Spleen (tissue), 13 donors: ENCODE measurements at places on chromosomes 5 and 9. TPM values are rescaled to one million over a fixed set of nuclear protein-coding genes. Genes with fewer than 3 reads are reported as not detected.

DNA sequence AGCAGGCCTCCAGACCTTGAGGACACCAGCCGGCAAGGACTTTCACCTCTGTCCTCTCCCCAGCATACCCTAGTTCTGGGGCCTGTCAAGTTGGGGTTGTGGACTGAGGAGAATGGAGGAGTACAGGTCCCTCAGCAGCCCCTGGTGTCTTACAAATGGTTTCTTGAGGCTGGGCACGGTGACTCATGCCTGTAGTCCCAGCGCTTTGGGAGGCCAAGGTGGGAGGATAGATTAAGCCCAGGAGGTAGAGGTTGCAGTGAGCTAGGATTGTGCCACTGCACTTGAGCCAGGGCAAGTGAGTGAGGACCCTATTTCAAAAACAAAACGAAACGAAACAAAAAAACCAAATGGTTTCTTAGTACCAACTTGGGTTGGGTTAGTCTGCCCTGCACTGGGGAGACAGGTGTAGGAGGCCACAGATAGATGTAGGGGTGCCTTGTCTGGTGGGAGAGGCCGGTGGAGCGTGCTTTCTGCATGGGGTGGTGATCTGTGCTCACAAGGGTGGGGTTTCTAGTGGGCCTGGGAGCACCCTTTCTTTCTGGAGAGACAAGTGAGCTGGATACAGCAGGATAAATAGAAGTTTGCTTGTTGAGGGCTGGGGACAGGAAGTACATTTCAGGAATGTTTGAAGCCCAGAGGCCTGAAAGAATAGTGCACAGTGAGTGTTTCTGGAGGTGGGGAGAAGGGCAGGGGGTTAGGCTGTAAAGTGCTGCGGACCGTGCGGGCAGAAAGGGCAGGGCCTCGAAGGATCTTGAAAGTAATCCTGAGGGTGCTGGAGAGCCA is 37.7 kb upstream of the PSD2 start:
- no peak for DNase-seq

DNA sequence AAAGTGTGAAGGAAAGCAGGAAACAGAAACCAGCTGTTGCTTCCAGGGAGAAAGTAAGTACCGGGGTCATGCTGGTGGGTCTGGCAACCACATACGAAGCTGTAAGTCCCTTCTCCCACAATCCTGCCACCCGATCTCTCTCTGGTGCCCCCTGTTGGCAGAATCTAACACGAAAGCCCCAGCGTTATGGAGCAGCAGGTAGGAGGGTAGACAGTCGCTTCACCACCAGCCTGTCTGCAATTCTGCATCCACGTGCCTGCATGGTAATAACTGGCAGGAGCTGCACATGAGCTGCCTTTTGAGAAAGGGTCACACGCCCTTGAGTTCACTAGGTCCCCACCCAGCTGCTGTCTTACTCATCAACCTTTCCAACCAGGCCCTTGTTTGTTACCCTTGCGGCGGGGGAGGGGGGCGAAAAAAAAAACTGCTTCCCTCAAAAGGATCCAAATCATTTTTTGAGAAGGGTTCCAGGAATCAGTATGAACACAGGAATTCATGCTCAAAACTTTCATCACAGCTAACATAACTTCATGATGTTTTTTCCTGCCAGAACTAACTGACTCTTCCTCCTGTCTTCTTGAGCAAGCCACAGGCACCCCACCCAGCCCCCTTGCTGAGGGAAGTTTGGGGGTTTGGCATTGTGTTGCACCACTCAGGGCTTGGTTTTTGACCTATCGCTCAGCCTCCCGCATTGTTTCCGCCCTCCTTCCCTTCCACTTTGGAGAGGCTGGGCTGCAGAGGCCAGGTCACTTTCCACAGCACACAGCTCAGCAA is 19.6 kb upstream of the TMEM252 start:
- peak; percentile 87 for DNase-seq

DNA sequence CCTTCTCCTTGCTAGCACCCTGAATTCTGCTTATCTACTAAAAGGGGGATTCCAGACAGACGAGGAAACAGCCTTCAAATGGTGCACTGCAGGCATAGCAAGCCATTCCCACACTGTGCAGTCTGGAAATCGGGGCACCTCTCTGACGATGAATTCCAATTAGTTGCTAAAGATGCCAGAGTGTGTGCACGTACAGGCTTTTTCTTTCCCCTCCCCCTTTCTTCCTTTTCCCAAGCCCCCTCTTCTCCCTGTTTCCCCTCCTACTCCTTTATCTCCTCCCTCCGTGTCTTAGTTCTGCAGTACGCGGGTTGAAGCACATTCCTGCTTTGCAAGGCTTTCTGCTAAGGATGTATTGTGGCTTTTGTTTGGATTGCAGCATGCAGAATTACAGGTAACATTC is at the start of gene GPR21:
TSS of gene GPR21 (plus strand) at position 316 of the 400 bp plus-strand sequence. CDS start 900 bp downstream, outside the sequence.
- no peak for DNase-seq

GRCh38 chr5:72692651-72693442 is 123.6 kb upstream of the TNPO1 start:
- DNase-seq = no peak

- no peak for DNase-seq
Measured at GRCh38 chr5:62828742-62829603, 250.4 kb downstream of the LRRC70 start.

DNA sequence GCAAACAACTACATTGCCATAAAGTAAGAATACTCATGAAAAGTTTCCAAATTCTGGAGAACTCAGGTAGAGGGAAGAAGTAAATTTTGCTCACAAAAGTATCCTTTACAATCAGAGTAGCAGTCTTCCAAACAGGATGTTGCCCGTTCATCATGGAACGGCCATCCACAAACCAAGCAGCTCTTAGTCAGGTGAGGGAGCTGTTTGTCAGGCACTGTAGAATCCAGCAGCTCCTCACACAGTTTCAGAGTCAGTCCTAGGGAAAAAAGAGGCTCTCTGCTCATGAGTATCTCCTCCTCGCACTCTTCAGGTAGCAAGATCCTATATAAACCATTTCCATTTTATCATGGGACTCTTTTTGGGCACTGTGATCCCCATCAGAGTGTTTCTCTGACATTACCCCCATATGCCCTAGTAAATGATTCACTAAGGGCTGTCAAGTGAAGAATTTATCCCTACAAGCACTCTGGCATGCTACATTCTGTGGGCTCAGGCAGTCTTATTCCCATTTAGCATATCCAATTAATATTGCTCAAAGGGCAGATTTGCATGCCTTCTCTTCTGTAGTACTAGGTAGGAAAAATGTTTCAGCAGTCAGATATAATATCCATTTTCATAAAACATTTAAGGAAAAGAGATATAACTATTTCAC is 97.9 kb downstream of the WDR41 start:
- DNase-seq = no peak

The WDR55 gene
- total RNA-seq = 25.7 TPM

GRCh38 chr5:77936365-77936693 is 160.2 kb upstream of the TBCA start:
- no peak for DNase-seq

The NDUFS6 gene
- total RNA-seq = 23.0 TPM

DNA sequence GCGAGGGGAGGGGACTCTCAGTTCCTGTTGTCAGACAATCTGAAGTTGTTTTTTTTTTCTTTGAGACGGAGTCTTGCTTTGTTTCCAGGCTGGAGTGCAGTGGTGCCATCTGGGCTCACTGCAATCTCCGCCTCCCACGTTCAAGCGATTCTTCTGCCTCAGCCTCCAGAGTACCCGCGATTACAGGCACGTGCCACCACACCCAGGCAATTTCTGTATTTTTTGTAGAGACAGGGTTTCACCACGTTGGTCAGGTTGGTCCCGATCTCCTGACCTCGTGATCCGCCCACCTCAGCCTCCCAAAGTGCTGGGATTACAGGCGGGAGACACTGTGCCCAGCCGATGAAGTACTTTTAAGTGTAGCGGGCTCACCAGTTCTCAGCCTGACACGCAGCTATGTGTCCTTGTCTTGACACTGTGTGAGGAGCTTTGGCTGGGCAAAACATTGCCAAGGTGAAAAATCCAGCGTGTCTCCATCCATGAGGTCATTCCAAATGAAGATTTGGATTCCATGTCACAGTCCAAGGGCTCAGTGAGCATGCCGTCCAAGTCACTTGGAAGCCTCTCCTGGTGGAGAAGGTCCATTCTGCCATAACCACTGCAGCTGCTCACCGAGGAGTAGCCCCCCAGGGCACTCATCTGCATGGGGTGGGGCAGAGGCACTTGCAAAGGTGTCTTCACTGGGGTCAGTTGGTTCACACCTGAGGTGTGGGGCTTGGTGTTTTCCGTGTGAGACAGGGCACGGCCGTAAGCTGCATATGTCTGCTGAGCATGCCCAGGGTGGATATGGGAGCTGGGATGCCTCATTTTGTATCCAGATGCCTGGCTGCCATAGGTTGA is 32.0 kb downstream of the OR2V1 start:
- no peak for DNase-seq

GRCh38 chr5:159133041-159133741 is 33.5 kb upstream of the EBF1 start:
- no peak for DNase-seq

DNA sequence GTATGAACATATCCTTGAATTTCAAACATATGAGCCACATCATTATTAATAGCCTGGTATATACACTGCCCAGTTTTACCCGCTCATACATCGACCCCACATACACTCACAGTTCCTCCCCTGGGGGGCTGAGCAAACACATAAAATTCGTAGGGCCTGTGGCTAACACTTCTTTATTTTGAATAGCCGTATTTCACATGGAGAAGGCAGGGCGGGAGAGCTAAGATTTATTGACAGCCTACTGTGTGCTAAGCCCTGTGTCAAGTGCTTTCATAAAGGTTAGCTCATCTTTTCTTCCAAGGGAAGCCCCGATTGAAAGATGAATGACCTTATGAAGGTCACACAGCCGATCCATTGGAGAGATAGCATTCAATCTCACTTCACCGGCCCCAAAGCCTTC is 134.4 kb downstream of the ENC1 start:
- DNase-seq = no peak

The PMPCA gene
- 37.2 TPM for total RNA-seq

DNA sequence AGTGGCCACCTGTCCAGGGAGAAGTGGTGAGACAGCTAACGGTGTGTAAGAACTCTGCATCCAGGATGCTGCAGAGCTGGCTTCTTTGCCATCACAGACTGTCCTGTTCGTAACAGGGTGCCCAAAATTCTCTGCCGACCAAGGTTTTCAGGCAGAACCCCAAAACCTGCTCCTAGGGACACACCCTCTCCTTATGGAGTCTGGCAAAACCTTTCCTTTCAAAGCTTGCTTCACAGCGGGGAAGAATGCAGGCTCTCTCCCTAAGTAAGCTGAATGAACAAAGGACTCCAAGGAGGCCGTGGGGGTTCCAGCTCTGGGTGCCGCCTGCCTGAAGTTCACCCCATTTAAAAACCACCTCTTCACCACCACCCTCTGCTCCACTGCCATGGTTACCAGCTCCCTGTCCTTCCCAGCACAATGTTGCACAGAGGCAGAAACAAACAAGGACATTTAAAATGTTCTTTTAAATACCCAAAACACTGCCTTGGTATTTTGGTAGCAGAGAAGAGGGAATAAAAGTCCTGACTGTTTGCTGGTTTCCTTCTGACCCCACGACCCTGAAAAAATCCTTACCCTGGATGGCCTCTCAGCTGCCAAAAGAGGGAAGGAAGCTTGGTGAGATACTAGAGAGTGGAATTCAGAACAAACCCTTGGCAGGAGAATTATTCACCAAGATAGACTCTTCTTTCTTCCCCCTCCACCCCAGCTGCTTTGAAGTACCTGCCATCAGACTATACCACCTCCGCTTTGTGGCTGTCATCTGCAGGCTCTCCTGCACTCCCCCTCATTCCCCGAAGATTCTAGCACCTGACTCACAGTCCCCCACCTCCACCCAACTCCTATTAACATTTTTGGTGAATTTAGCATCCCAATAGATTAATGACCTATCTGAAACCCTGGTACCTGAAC is 7.1 kb upstream of the KLF9 start:
- DNase-seq = no peak

GRCh38 chr5:144205141-144205551 is 34.5 kb downstream of the KCTD16 start:
- no peak for DNase-seq

The DOCK8 gene
- total RNA-seq = 245 TPM

The ROR2 gene
- 8.4 TPM for total RNA-seq

The RNF183 gene
- total RNA-seq = not detected

DNA sequence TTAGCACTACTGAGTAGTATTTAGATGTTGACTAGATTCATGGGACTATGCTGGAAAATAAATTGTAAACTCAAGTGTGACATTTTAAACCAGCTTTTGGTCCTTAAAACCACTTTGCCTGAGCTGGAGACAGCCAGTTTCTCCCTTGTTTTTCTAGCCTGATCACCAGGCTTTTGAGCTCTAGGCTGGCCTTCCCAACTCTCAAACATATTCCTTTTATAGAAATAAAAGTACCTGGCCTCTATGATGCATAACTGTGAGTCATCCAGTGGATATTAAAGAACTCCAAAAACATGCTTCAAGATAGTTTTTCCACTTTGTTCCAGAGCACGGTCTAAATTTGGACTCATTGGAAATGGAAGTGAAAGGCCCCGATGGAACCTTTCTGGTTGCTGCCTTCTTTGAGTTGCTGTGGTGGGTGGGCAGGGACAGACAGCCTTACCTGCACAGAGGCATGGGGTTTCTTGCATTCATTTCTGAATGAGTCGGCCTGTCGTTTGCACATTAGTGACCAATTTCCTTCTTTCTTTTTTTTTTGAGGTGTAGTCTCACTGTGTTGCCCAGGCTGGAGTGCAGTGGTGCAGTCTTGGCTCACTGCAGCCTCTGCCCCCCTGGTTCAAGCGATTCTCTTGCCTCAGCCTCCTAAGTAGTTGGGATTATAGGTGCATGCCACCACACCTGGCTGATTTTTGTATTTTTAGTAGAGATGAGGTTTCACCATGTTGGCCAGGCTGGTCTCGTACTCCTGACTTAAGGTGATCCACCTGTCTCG is 43.1 kb downstream of the TRIO start:
- no peak for DNase-seq

- DNase-seq = no peak
Measured at GRCh38 chr9:87793292-87793691, 67.4 kb downstream of the CTSL start.

GRCh38 chr5:133467335-133467779 is 145.0 kb downstream of the FSTL4 start:
- no peak for DNase-seq
